ENCODE measurements at places on chromosomes 4 and X. TPM values are rescaled to one million over a fixed set of nuclear protein-coding genes. Genes with fewer than 3 reads are reported as not detected.

DNA sequence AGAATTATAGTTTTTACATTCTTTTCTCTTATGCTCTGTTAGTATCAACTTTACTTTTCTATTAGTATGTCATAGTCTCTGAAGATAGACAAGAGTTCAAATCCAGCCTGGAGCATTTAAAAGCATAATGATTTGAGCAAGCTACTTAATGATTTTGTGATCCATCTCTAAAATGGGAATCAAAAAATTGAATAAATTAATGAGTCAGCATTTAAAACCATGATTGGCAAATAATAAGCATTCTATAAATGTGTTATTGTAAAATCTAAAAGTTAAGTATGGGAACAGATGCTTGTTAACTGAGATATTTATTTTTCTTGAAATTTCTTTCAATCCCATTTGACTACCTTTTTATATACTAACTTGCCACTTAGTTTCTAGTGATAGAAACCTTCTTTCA is 391.6 kb downstream of the PCDH7 start:
- no peak for DNase-seq

DNA sequence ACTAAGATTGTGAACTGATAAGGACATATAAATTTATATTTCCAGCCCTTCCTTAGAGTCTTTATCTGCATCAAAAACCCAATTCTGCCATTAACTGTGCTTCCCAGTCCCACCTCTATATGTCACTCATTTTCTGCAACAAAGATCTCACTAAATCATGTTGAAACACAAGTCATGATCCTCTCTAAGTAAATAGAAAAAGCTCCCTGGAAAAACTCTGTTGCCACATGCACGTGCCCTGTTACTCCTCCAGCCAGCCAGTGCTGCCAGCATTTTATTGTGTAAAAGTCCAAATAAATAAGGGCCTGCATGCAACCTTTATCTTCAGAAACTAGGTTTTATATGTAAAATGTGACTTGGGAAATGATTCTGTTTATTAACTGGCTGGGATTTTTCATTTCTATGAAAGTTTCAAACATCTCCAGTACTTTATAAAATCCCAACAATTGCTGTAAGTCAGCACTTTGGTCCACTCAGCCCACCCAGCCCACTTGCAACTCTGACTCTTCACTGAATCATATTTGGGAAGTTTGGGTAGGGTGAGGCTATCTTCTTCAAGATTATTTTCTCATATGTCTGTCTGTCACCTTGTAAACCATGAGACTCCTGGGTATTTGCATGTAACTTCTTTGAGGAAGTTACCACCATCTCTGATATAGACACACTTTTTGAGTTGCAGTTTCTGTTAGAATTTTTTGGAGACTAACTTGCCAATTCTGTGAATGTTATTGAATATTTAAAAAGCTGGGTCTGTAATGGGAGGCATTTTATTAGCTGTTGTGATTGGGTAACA is 40.0 kb upstream of the SMARCA5 start:
- no peak for DNase-seq

The MAP7D2 gene
- total RNA-seq: 0.19 TPM

The CTAG1A gene
- total RNA-seq: not detected
